ENCODE measurements at places on chromosomes 6 and 20.
A peak's percentile ranks its signal among the peaks of the same experiment; 100 is the strongest.

GRCh38 chr20:23257848-23258746 is 92.5 kb upstream of the NXT1 start:
- peak; percentile 77 for DNase-seq

- DNase-seq = no peak
These were observed 49.1 kb downstream of the LYRM2 start for GRCh38 chr6:89589297-89590025.

DNA sequence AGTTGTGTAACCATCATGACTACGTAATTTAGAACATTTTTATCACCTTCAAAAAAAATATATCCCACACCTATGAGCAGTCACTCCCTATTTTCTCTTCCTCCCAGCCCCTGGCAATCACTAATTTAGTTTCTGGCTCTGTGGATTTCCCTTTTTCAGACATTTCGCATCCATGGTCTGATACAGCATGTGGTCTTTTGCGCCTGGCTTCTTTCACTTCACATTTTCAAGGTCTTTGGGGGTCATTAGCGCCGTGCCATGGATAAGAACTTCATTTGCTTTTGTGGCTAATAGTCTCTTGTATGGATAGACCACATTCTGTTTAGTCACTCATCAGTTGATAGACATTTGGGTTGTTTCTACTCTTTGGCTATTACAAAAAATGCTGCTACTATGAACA is 44.9 kb upstream of the DUSP22 start:
- no peak for DNase-seq

- no peak for DNase-seq
These were observed 242.3 kb downstream of the TMEM242 start for GRCh38 chr6:157080986-157081391.

GRCh38 chr6:79755967-79756366 is 124.8 kb downstream of the SH3BGRL2 start:
- no peak for DNase-seq

- no peak for DNase-seq
These were observed 37.9 kb upstream of the SLC23A2 start for GRCh38 chr20:5039255-5039657.

DNA sequence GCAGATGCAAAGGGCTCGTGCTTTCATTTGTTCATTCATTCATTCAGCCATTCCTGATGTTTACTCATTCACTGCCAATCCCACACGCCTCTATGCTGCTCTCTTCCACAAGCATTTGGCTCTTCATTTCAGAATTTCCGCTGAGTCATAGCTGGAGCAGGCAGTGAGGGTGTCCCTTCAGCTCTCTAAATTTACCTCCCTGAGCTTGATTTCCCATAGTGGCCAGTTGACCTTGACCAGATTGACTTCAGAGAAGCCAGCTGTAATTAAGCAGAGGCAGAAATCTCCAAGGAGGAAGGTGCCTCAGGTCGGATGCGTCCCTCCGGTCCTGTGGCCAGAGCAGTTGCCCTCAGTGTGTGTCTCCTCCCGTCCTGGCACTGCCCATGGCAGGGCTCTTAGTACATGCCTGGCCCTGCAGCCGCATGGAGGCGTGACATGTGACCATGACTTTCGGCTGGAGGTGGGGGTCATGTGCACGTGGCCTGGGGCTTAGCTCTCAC is 267.2 kb upstream of the ECI2 start:
- DNase-seq = peak; percentile 55

DNA sequence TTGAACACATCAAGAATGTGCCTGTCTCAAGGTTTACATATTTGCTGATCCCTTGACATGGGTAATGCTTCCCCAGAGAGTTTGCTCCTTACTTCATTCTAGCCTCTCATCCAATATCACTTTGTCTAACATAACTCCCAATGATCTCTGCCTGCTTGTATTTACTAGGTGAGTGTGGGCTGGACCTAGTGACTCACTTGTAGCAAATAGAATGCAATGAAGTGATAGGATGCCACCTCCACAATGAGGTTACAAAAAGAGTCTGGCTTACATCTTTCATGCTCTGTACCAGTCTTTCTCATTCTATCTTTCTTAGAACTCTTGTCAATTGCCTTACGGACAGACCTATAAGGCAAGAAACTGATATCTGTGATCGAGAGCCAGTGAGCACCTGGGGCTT is 44.9 kb upstream of the TMEM200A start:
- no peak for DNase-seq

GRCh38 chr6:136284909-136285308 is 4.7 kb downstream of the BCLAF1 start:
- no peak for DNase-seq

DNA sequence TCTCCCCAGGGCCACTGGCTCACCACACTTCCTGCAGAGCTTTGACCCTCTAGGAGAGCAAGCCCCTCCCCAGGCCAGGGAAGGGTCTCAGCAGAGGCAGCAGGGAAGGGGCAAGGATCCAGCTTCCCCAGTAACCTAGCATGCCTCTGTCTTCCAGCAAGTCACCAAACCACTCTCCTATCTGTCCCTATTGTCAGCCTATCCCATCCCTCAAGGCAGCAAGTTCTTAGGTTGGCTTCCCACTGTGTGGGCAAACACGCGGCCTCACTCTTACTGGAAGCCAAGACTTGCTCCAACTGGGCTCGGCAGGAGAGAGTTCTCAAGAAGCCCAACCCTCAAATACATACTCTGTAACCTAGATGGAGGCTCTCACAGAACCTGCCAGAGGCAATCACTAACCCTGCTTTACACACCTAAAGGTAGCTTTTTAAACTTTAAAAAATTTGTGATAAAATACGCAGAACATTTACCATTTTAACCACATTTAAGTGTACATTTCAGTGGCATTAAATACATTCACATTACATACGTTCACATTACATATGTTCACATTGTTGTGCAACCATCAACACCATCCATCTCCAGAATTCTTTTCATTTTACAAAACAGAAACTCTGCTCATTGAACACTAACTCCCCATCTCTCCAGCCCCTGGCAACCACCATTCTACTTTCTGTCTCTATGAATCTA is 58.5 kb downstream of the MRPL14 start:
- no peak for DNase-seq

DNA sequence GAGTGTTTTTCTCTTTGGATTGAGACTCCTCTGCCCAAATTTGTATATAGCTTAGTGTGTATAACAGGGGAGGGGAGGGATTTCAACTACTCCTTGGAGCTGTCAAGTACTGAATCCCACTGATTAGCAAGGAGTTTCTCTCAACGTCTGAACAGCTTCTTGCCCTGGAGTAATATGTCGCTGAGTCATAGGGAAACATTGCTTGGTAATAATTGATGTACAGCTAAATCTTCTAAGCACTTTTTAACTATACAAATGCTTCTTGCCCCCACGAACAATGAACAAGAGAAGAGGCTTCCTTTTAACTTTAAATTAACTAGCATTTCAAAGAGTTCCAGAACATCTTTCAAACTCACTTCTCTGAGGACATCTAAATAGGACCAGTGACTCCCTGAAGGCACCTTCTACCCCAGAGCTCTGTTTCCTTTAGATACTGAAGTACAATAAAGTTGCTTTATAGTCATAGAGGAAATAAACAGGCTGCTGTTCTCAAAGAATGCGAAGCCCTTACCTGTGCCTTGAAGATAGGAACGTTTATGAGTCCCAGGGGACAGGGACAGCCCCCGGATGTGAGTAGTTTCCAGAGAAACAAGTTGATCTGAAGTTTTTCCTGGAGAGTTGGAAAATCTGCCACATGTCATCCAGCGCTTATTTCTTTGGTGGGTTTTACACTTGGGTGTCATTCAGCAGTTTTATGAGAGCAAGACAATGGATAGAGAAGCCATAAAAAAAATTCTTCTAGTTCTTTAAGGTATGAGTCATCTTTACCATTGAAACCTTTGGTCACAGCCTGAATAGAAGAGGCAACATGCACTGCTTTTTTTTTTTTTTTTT is 462.5 kb upstream of the BTBD3 start:
- DNase-seq = no peak

DNA sequence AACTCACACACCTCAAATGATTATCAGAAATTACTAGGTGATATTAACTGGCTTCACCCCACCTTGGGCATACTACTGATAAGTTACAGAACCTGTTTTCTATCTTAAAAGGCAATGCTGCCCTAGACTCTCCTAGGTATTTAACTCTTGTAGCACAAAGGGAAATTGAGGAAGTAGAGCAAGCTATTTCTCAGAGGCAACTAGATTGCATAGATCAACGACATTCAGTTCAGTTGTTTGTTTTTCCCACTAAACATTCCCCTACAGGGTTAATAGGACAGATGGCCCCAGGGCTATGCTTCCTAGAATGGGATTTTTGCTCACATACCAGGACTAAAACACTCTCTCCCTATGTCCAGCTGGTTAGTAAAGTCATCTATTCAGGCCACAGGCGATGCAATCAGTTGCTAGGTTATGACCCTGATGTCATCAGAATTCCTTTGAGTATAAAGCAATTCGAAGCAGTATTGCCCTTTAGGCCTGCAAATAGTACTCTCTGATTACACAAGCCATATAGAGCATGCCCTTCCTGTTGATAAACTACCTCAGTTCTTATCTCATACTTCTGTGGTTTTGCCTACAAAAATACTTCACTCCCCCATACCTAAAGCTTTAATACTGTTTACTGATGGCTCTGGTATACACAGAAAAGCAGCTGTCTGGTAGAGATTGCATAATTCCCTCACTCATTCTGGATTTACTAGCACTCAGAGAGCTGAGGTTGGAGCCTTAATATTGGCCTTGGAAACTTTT is 67.4 kb upstream of the ASCC3 start:
- DNase-seq = peak; percentile 6

GRCh38 chr6:125303512-125303854 is 1.7 kb upstream of the HDDC2 start:
- DNase-seq = no peak

GRCh38 chr6:106025655-106026054 is 60.5 kb upstream of the PRDM1 start:
- no peak for DNase-seq

DNA sequence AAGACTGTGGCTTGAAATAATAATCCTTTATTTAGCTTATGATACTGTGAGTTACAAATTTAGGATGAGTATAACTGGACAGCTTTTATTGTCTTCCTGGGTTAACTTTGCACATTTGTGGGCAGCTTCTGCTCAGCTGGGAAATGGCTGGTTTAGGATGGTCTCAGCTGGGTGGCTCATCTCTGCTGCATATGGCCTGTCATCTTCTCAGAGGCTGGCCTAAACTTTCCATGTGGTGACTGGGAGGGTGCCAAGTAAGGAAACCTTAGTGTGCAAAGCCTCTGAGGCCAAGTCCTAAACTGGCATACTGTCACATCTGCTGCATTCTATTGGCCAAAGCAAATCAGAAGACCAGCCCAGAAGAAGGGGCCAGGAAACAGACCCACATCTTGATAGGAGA is 40.2 kb downstream of the BTBD3 start:
- no peak for DNase-seq

DNA sequence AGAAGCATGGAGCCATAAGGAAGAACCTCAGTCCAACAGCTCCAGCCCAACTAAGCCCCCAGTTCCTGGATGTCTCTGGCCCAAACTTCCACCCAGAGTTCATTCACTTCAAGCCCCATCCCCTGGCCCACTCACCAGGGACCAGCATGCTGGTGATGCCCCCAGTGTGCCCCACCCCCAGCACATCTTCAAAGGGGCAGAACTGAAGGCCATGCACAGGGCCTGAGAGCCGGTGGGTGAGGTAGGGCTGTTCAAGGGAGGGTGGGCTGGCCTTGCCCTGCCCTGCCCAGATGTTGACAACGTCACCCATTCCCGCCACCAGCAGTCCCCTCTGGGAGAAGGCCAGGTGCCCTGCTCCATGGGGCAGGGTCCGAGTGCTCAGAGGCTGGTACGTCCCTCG is 3.6 kb downstream of the B3GALT4 start:
- DNase-seq = no peak

- no peak for DNase-seq
These were observed 35.3 kb downstream of the METTL24 start for GRCh38 chr6:110322874-110323242.

- DNase-seq = no peak
These were observed 58.0 kb upstream of the PHIP start for GRCh38 chr6:79135973-79136470.

DNA sequence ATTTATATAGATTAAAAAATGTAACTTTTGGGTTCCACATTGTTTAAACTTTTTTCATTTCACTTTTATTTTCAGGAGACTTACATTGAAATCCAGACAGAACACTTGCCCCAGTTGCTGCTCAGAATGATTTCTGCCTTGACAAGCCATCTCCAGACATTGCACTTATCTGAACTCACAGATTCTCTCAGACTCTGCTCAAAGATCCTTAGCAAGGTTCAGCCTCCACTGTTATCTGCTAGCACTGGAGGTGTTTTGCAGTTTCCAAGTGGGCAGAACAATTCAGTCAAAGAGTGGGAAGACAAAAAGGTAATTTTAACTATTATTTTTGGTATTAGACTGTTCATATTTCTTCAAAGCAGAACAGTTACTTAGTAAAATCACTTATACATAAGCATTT is 58.0 kb downstream of the DOP1A start:
- DNase-seq = no peak

- peak; percentile 76 for DNase-seq
These were observed 126.7 kb downstream of the AIG1 start for GRCh38 chr6:143187238-143187923.

DNA sequence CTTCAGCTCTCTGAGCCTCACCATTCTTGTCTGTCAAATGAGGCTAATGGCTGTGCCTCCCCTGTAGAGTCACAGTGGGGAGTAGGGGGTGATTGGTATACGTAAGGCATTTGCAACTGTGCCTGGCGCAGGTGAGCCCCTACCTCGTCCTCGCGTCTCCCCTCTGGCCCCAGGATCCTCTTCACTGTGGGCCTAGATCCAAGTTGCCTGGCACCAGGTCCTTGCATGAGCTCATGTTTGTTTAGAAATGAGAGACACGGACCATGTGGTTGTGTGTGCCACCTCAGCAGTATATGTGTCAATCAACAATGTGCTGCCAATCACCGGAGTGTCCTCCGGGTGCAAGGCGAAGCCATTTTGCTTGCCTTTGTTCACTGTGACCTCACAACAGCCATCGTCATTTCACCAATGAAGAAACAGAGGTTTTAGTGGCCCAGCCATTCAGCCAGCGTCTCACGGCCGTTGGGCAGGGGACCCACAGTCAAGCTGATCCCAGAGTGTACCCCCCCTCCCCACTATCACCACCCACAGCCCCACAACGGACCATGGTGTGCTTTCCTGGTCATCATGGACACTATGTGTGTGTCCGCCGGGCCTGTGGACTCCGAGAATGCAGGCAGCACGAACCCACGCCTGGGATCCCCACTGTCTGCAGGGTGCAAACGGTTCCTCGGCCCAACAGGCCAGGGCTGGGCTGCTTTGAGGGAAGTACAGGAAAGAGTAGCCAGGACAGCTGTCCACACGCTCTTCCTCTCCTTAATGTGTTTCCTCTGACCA is 35.9 kb upstream of the STX16 start:
- no peak for DNase-seq

GRCh38 chr6:116239856-116240255 is 14.0 kb downstream of the TSPYL4 start:
- no peak for DNase-seq

- DNase-seq = no peak
These were observed 100.9 kb upstream of the CCN2 start for GRCh38 chr6:132052096-132052495.

All from non-pigmented ciliary epithelial cell (primary cell).